ENCODE measurements at places on chromosomes 2 and 18.
A peak's percentile ranks its signal among the peaks of the same experiment; 100 is the strongest.

DNA sequence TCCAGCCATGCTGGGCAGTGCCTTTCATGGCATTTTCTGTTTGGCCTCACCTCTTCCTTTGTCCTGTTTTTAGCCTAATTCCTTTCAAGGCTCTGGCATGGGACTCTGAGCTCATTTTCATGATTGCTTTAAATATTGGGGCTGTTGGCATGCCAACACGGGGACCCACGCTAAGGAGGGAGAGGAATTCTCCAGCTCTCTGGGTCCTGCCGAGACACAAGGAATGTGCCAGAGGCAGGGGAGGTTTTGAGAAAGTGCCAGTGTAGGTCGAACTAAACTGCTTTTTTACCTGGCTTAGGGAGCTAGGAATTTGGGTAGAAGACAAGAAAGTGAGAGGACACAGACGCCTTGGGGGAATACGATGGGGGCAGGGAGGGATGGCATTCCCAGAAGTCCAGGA, 42.3 kb downstream of the RPL37A start:
- DNase-seq = no peak

DNA sequence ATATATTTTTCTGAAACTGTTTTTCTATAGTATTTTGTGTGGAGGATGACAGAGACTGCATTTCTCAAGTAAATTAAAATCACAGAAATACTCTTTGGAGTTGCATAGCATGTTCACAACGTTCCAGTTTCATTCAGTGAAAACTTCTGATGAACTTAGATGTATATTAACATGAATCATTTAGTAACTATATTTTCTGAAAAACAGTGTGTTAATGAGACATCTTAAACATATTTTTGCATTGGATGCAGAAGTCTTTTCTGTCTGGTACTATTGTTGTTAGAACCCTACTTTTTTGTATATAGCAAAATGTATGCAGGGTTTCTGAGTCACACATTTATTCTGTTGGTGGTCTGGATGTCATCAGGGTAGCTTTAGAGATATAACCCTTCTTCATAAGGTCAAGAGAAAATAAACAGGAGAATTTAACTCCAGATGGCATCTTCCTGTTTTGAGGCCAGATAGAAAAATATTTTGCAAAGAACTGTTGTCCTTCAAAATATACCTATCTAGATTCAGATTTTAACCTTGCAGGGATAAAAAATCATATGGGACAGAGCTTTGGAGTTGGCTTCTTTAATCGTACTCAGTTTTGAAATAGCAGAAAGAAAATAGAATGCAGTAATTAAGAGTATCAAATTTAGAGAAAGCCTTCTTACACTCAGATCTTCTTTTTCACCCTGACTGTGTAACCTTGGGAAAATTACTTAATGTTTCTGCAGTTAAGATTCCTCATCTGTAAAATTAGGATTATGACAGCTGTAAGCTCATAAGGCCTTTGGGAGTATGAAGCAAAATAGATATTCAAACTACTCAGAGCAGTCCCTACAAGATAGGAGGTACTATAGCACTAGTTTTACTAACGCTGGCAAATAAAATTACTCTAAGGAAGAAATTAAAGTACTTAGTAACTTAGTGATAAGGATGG, 5.3 kb downstream of the COL3A1 start:
- DNase-seq = no peak

DNA sequence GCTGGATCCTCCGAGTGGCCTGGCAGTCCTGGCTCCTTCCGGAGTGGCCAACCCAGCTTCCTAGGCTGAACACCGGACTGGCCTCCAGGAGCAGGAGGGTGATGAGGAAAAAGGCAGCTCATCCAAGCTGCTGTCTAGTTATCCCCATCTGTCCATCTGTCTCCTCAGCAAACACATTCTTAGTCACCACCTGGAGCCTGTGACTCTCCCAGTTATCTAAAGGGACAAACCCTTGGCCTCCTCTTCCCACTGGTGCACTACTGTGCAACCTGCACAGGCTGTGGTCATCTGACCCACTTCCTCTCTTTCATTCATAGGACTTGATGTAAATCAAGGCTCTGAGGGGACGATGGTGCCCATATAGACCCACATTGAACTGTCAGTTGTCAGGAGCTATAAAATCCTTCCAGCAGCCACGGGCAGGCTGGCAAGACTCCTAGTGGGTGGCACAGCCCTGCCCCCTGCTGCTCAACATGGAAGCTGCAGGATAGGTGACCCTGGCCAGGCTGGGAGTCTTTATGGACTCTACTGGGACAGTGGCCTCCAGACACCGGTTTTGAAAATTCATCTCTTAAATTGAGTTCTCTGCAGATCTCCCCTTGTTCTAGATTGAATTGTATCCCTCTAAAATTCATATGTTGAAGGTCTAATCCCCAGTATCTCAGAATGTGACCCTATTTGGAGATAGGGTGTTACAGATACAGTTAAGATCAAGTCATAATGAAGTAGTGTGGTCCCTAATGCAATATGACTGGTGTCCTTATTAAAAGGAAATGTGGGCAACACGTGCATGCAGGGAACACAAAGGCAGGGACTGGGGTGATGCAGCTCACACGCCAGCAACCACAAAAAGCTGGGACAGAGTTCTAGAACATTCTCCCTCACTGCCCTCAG, 29.3 kb upstream of the DUSP2 start:
- DNase-seq = peak; percentile 64

DNA sequence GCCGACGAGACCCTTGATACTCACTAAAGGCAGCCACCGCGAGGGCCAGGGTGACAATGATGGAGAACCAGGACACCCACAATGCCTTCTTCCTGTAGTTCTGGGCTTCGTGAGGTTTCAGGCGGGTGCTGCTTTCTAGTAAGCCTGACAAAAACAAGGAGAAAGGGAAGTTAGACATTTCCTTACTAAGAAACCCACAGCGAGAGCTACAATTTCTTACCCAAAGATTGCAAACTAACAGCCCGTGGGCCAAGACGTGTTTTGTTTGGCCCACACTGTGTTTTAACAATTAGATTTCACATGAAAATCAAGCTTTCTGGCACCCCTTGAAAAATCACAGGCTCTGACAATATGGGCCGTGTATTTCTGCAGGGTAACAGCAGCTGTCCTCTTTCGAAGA, 5.6 kb downstream of the TMEM163 start:
- no peak for DNase-seq

DNA sequence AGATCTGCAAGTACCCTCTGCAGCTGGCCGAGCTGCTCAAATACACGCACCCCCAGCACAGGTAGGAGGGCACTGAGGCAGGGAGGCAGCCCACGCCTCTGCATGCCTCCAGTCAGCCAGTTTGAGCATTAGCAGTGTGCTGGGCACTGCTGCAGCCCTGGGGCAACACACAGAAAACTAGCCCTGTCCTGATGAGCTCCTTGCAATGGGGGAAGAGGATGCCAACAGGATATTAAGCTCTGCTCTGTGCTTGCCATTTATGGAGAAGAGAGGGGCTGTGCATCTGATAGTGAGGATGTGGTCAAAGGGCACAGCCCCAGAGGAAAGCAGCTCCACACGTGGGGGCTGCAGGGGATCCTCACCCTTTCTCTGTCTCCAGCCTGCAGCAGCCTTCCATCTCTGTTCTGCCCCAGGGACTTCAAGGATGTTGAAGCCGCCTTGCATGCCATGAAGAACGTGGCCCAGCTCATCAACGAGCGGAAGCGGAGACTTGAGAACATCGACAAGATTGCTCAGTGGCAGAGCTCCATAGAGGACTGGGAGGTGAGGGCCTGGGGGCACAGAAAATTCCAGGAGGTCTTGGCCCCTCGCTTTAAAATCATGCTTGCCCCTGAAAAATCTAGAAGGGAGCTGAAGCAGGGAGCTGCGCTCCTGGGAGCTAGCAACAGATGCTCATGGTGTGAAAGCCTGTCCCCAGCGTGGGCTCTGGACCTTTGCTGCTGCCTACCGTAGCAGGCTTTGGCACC, 51.7 kb downstream of the FAM168B start:
- DNase-seq = no peak

GRCh38 chr18:79513381-79514081, 117.8 kb downstream of the NFATC1 start:
- DNase-seq = no peak

DNA sequence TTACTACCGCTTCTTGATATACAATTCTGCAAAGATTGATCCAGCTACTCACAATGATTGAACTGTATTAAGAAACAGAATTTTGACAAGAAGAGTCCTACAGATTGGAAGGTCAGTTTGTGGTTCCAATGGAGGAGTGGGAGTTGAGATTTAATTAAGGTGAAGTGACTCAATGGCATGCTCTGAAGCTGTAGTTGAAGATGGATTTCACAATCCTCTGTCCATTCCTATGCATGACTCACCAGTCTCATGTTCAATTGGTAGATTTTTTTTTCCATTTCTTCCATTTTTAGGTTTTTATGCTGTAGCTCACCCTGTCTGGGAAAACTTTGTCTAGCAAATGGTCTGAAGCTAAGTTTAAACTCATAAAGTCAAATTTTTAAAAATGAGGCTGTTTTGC, 83.3 kb downstream of the DPP4 start:
- DNase-seq = no peak

GRCh38 chr18:44912740-44913478, 232.2 kb downstream of the SETBP1 start:
- DNase-seq = no peak

- no peak for DNase-seq
Observed at GRCh38 chr2:1714291-1715064, 29.8 kb downstream of the PXDN start.

DNA sequence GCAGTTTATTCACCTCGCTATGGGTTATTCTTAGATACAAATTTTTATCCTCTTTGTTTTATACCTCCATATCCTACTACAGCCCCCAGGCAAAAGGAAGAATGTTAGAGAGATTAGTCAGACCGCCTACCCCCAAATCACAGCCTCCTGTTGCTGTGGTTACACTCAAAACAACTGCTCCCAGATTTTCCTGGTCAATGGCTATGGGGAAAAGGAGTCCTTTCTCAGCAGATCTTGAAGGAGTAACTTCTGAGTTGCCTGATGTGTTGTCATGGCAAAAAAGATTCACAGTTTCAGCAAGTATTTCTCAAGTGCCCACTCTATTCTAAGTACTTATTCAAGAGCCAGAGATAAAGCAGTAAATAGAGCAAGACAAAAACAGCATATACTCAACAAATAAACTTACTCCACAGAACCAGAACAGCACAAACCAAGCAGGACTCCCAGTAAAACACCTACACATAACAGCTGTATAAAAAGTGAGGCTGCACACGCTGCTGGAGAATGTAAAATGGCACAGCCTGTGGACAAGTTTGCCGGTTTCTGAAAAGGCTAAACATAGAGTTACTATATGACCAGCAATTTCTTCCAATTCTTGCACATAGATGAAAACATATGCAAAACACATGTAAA, 104.8 kb downstream of the NOL10 start:
- DNase-seq = no peak

GRCh38 chr2:161104054-161104553, 56.1 kb upstream of the TANK start:
- no peak for DNase-seq

DNA sequence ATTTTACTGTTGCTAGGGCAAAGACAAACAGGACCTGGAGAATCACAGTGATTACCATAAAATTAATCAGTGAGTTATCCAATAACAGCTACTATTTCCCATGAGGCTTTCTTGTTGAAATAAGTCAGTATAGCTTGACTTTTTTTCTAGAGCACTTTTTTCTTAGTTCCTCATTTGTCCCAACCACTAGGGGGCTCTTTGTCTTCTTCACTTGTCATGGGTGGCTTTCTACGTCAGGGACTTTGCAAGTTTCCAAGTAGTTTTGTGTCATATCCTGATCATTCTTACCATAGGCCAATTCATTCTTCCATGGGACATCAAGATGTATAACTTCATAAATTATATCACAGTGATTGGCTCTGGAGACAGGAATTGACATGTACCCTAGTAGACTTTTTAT, 1019.6 kb upstream of the PIK3C3 start:
- no peak for DNase-seq

- DNase-seq = no peak
Observed at GRCh38 chr2:174820361-174820760, 56.1 kb upstream of the CHRNA1 start.

GRCh38 chr2:216044883-216045486, 31.6 kb upstream of the MREG start:
- DNase-seq = no peak

DNA sequence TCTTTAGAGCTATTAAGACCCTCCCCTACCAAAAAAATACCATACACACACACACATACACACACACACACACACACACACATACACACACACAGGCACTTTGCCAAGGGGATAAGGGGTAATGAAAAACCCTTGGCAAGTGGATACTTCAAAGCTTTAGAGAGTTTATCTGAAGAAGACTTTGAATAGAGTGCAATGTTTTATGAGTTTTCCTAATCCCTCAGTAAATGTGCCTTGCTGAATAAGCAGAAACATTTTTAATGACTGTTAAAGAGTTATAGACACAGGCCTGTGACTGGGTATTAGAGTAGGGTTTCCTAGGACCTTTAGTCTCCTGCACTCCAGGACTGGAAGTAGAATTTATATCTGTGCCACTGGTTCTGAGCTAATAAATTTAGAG, 75.5 kb upstream of the CTAGE1 start:
- no peak for DNase-seq

DNA sequence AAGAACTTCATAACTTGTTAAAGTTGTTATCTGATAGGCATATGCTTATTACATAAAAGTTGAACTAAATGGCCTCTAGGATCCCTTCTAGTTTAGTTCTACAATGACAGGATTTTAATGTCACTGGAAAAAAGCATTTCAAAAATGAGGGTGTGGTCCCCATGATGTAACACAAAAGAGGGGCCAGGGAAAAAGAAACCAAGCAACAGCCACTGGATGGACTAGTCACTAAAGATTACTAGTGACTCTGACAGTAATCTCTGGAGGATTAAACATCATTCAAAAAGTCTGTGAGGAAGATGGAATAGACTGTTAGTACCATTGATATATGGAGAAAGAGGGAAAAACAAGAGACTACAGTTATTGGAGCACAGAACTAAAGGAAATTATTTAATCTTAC, 22.6 kb downstream of the SEPTIN10 start:
- DNase-seq = no peak

- DNase-seq = no peak
Observed at GRCh38 chr2:49175831-49176230, 21.5 kb upstream of the FSHR start.

- DNase-seq = peak; percentile 93
Observed at GRCh38 chr2:37625796-37626571, 45.5 kb downstream of the CDC42EP3 start.
